ENCODE measurements at places on chromosomes 16 and 17. TPM values are rescaled to one million over a fixed set of nuclear protein-coding genes. Genes with fewer than 3 reads are reported as not detected.

CHD9NB gene
- not detected for polyA plus RNA-seq

ADCY9 gene
- 1.5 TPM for polyA plus RNA-seq

MTSS2 gene
- not detected for polyA plus RNA-seq

KRT39 gene
- not detected for polyA plus RNA-seq

SPSB3 gene
- 80.4 TPM for polyA plus RNA-seq

DNA sequence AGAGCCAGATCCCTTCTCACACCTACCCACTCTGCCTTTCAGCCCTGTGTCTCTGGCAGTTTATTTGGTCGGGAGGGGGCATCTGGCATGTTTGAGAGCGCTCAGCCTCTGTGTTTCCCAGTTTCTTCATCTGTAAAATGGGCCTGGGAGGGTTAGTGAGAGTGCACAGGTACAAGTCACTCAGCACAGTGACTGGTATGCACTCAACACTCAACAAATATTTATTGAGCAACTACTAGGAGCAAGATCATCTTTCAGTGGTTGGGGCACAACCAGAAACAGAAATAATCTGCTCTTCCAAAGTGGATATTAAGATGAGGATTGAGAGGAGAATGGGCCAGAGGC, 13.7 kb upstream of the SRCIN1 start:
- DNase-seq = no peak

DNA sequence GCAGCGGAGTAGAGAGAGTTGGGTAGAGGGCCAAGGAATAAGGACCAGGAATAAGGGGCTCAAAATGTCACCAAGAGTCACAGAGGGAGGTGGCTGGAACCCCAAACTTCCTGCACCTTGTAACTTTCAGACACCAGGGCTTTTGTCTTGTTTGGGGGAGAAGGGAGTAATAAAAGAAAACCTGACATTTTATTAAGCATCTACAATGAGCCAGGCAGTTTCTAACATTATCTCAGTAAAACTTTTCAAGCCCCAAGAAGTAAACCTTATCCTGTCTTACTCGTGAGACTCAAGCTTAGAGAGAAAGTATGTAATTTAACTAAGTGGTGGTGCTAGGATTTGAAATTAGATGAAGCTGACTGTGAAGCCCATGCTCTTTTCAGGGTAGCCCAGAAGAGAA, 848 bp upstream of the MTMR4 start:
- DNase-seq = no peak

DNA sequence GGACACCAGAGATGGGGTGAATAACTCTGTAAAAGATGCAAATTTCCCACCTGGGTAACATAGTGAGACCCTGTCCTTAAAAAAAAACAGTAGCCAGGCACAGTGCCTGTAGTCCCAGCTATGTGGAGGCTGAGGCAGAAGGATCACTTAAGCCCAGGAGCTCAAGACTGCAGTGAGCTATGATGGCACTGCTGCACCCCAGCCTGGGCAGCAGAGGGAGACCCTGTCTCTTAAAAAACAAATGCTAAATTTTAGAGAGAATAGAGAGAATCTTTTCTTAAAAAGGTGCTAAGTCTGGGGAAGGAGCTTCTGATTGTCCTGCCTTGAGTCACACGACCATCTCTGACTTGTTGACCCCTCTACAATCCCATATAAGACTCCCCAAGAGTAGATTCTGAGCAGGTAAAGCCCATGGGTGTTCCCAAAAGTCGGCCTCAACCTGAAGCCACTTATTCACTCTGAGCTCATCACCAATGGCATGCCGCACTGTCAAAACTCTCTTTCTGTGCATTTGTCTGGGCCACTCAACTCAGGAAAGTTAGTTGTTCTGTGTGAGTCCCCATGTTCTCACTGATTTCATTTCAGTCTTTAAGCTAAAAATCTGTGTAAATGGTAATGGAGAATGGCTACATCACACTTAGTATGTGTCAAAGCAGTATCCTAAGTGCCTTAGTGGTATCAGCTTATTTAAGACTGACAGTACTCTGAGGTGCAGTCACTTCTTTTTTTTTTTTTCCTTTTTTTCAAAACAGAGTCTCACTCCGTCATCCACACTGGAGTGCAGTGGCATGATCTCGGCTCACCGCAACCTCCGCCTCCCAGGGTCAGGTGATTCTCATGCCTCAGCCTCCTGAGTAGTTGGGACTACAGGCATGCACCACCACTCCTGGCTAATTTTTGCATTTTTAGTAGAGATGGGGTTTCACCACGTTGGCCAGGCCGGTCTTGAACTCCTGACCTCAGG, 41.6 kb downstream of the PRKCB start:
- DNase-seq = no peak

- no peak for DNase-seq
Observed at GRCh38 chr16:14486520-14487303, 143.3 kb downstream of the PARN start.
